ENCODE measurements at places on chromosomes 5 and 9.

GRCh38 chr5:33984671-33985124, at the start of gene SLC45A2:
Gene SLC45A2, minus strand, starts transcription at chr5:33984693. Its CDS starts 110 bp downstream, at chr5:33984583.
- H3K4me3 ChIP-seq, result no peak within 1 kb of the TSS
- peaks cover 29% of the 10 kb centered on the region for H3K36me3 ChIP-seq
- no peaks in the 10 kb centered on the region for H3K27me3 ChIP-seq

- no peaks in the 10 kb centered on the region for H3K36me3 ChIP-seq
- no peak overlapping the region for H3K4me3 ChIP-seq
- DNase-seq, result no peak
- no peaks in the 10 kb centered on the region for H3K4me1 ChIP-seq
Measured at GRCh38 chr5:71751422-71751821, 32.3 kb downstream of the CARTPT start.

- peaks cover 15% of the 10 kb centered on the region for H3K36me3 ChIP-seq
- no peak overlapping the region for H3K4me3 ChIP-seq
- DNase-seq, result no peak
- no peak overlapping the region for H3K27ac ChIP-seq
- no peaks in the 10 kb centered on the region for H3K27me3 ChIP-seq
Measured at GRCh38 chr5:36200513-36200912, 41.2 kb downstream of the NADK2 start.

DNA sequence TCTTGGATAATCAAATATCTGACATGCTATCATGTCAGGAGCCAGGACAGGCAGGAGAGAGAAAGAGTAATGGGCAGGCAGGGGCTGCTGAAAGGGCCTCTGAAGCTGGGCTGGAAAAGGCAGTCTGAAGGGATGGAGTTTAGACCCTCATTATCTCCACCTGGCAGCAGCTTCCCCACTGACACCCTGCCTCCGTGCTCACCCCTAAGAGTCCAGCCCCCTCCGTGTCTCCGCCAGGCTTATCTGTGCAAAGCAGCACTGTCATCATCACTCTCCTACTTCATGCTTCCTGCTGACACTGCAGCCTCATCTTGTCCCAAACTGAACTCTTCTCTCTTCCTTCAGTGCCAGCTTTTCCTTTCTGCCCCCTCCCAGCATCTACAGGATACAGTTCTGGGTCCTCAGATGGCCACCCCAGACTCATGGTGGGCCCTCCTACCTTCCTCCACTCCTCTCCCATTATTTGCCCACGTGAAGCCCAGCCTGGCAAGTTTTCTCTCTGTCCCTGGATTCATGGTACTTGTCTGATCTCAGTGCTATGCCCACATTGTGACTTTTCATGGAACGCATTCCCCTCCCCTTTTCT, 70.9 kb upstream of the KLF9 start:
- no peaks in the 10 kb centered on the region for H3K36me3 ChIP-seq
- H3K27me3 ChIP-seq, result no peaks in the 10 kb centered on the region
- H3K27ac ChIP-seq, result no peak overlapping the region

- H3K36me3 ChIP-seq, result no peaks in the 10 kb centered on the region
- H3K27me3 ChIP-seq, result no peaks in the 10 kb centered on the region
- DNase-seq, result no peak
- H3K4me3 ChIP-seq, result no peak overlapping the region
- H3K27ac ChIP-seq, result no peak overlapping the region
Measured at GRCh38 chr9:78769690-78770089, 472.8 kb downstream of the PSAT1 start.

- H3K36me3 ChIP-seq, result peaks cover 12% of the 10 kb centered on the region
- no peaks in the 10 kb centered on the region for H3K27me3 ChIP-seq
- H3K4me1 ChIP-seq, result peaks cover 2% of the 10 kb centered on the region
Measured at GRCh38 chr9:79651251-79651795, 79.6 kb downstream of the TLE4 start.

- no peaks in the 10 kb centered on the region for H3K27me3 ChIP-seq
- no peaks in the 10 kb centered on the region for H3K4me1 ChIP-seq
- H3K4me3 ChIP-seq, result no peak overlapping the region
- no peak for DNase-seq
- H3K27ac ChIP-seq, result no peak overlapping the region
Measured at GRCh38 chr5:97600486-97600885, 417.4 kb upstream of the RIOK2 start.

GRCh38 chr9:20726144-20726543, 42.1 kb downstream of the FOCAD start:
- no peak overlapping the region for H3K27ac ChIP-seq
- H3K27me3 ChIP-seq, result no peaks in the 10 kb centered on the region
- no peak overlapping the region for H3K4me3 ChIP-seq
- DNase-seq, result no peak
- H3K36me3 ChIP-seq, result peaks cover 29% of the 10 kb centered on the region

DNA sequence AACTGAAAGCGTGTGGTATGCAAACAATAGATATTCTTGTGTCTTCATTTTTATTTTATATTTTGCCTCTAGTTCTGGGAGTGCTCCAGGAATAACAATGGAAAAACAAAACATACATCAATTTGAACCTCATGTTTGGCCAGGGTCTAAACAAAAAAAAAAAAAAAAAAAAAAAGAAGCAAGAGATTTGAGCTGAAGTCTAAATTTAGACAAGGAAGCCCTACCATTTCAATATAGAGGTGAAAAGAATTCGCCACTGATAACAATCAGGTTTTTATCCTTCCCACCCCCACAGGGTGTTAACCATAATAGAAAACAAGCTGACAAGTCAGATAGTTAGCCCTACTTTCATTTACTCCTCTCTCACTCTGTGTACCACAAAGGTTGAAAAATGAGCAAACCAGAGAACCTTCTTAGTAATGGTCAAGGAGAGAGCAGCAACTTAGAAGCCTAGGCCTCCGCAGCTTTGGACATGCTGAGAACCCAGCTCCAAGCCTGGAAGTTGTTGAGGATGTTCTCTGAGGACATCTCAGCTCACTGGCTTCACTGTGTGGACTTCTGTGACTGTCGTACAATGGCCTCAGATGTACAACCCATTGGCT, 118.2 kb upstream of the HMHB1 start:
- H3K27ac ChIP-seq, result peak overlapping the region; percentile 68
- no peaks in the 10 kb centered on the region for H3K27me3 ChIP-seq
- DNase-seq, result peak; percentile 11
- H3K4me3 ChIP-seq, result no peak overlapping the region
- H3K4me1 ChIP-seq, result peaks cover 57% of the 10 kb centered on the region

DNA sequence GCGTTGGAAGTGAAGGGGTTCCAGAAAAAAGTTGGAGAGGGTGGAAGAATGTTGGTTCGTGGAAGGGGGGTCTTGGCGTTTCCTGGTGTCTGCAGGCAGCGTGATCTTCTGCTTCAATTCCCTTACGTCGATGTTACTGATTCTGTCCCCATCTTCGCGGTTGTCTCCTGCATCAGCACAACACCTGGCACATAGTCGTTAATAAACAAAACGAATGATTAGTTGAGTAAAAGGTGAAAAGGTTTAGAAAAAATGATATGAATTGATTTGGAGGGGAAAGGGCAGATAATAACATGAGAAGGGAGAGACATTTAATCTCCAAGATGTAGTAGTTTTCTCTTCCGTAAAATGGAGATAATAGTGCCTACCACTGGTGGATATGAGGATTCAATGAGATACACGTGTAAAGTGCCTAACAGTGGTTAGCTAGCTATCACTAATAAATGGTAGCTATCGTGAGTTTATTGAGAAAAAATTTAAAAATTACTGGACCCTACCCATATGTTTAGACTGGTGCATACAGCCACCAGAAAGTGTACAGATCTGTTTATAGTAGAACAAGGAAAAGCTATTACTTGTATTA, 556 bp downstream of the MTREX start:
- H3K4me3 ChIP-seq, result no peak overlapping the region
- peaks cover 20% of the 10 kb centered on the region for H3K4me1 ChIP-seq
- H3K27ac ChIP-seq, result no peak overlapping the region
- peak; percentile 17 for DNase-seq

DNA sequence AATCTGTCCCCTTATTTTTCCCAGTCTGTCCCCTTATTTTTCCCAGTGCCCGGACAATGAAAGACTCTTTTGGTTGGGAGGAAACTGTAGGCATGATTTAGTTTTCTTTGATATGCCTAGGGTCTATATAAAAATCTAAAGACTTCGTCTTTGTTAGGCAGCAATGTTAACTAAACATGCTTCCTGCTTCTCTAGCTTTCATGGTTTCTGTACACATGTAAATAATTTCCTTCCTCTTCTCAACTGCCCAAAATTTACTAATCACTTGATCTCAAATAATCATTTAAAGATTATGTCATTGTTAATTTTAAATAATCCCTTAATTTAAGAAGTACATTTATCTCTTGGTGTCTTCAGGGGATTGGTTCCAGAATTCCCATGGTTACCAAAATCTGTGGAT, 47.8 kb upstream of the RAPGEF6 start:
- no peak overlapping the region for H3K27ac ChIP-seq
- peaks cover 42% of the 10 kb centered on the region for H3K36me3 ChIP-seq
- H3K4me3 ChIP-seq, result no peak overlapping the region
- peaks cover 7% of the 10 kb centered on the region for H3K4me1 ChIP-seq
- no peak for DNase-seq

GRCh38 chr5:92778261-92778660, 802.8 kb downstream of the NR2F1-AS1 start:
- no peak overlapping the region for H3K4me3 ChIP-seq
- H3K4me1 ChIP-seq, result no peaks in the 10 kb centered on the region
- no peaks in the 10 kb centered on the region for H3K27me3 ChIP-seq

- H3K27me3 ChIP-seq, result no peaks in the 10 kb centered on the region
- peaks cover 25% of the 10 kb centered on the region for H3K36me3 ChIP-seq
- H3K4me1 ChIP-seq, result peaks cover 13% of the 10 kb centered on the region
- no peak for DNase-seq
- no peak overlapping the region for H3K27ac ChIP-seq
- H3K4me3 ChIP-seq, result no peak overlapping the region
Measured at GRCh38 chr5:14487897-14488570, 93.6 kb upstream of the OTULINL start.

GRCh38 chr5:98791001-98791519, 17.6 kb downstream of the RGMB start:
- H3K27me3 ChIP-seq, result peaks cover 6% of the 10 kb centered on the region
- DNase-seq, result no peak
- no peak overlapping the region for H3K4me3 ChIP-seq
- H3K27ac ChIP-seq, result no peak overlapping the region

GRCh38 chr9:136644343-136644592, 18.4 kb upstream of the EGFL7 start:
- no peaks in the 10 kb centered on the region for H3K4me1 ChIP-seq
- no peaks in the 10 kb centered on the region for H3K36me3 ChIP-seq
- H3K27me3 ChIP-seq, result peaks cover 28% of the 10 kb centered on the region
- no peak for DNase-seq
- H3K27ac ChIP-seq, result no peak overlapping the region

DNA sequence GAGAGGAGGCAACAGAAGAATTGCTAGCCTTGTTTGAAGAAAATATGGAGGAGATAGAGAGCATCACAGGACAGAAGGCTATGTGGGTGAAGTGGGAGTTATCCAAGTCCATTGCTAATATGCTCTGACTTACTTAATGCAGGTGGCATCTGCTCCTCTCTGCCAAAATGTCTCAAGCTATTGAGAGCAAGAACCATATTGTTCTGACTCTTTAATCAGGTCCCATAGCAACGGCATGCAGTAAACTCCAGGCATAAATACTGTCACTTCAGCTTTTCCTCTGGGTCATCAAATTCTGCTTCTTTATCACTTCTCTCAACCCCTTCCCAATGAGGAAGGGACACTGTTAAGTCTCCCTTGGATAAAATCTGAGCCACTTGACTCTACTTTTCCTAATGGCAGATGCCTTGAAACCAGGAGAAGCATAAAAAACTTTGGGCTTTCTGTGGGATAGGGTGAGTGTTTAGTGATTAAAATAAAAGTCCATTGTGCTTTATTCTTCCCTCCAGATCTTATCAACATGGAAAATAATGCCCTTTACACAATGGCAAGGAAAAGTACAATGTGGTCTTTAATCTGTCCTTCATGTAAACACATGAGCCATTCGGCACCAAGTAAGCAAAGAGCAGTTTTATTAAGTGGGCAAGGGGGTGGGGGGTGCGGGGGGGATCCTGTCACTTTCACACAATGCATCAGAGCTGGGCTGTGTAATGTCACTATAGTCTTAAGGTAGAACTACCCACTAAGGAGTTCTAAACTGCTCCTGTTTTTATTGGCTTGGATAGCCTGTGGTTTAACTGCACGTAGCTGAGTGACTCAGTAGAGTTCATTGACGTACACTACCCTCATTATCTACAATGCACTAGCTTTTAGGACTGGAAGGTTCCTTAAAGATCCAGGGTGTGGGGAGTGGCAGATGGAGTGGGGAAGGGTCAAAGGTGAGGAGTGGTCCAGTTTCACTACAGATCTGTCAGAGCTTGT, 71.0 kb upstream of the TARS1 start:
- no peak overlapping the region for H3K4me3 ChIP-seq
- H3K36me3 ChIP-seq, result no peaks in the 10 kb centered on the region
- DNase-seq, result no peak

GRCh38 chr9:91163773-91164471, 197.8 kb downstream of the AUH start:
- no peaks in the 10 kb centered on the region for H3K27me3 ChIP-seq
- peak overlapping the region; percentile 98 for H3K27ac ChIP-seq
- peak overlapping the region; percentile 84 for H3K4me3 ChIP-seq
- peaks cover 43% of the 10 kb centered on the region for H3K36me3 ChIP-seq

- H3K27me3 ChIP-seq, result peaks cover 7% of the 10 kb centered on the region
- no peak for DNase-seq
- peaks cover 28% of the 10 kb centered on the region for H3K4me1 ChIP-seq
Measured at GRCh38 chr9:70256123-70256551, 2.6 kb upstream of the SMC5 start.

GRCh38 chr5:161547406-161547737, 847 bp upstream of the GABRB2 start:
- peak overlapping the region; percentile 52 for H3K4me3 ChIP-seq
- peaks cover 19% of the 10 kb centered on the region for H3K4me1 ChIP-seq
- H3K36me3 ChIP-seq, result no peaks in the 10 kb centered on the region
- H3K27ac ChIP-seq, result no peak overlapping the region
- DNase-seq, result no peak

GRCh38 chr9:123757960-123758359, 172.0 kb downstream of the DENND1A start:
- no peak overlapping the region for H3K4me3 ChIP-seq
- no peaks in the 10 kb centered on the region for H3K36me3 ChIP-seq
- H3K27me3 ChIP-seq, result no peaks in the 10 kb centered on the region

- H3K27me3 ChIP-seq, result peaks cover 5% of the 10 kb centered on the region
- peaks cover 9% of the 10 kb centered on the region for H3K4me1 ChIP-seq
- no peak overlapping the region for H3K4me3 ChIP-seq
- no peak overlapping the region for H3K27ac ChIP-seq
Measured at GRCh38 chr5:149916334-149917072, 28.1 kb downstream of the PDE6A start.

DNA sequence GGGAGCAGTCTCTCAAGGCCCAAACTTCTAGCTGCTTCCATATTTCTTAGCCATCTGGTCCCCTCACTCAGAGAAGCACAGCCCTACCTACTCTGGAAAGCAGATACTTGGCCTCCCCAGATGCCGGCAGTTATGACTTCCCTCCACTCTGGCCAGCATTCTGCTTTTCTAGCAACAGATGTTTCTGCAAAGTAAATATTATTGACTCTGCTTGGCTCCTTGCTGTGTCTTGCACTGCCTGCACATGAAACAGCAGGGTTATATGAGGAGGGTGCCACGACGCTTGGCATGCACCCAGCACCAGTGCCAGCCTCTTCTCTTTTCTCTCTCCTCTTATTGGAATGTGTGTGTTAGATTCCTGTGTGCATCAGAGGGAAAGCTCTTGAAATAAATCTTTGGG, 99.7 kb downstream of the ARHGAP26 start:
- DNase-seq, result no peak
- H3K27ac ChIP-seq, result no peak overlapping the region
- no peak overlapping the region for H3K4me3 ChIP-seq
- no peaks in the 10 kb centered on the region for H3K27me3 ChIP-seq

Measured in activated T-helper 2 cell treated with anti-CD3 and anti-CD28 coated beads, Interferon-gamma antibody, Interleukin-2, Interleukin-4, amounts not matched to agents 10 μg/mL and 5 μg/mL and 100 μg/mL, durations not matched to agents 14 hours and 24 hours and 36 hours (primary cell).